SK-MEL-5 (cell line): ENCODE measurements at places on chromosomes 1 and 21.

GRCh38 chr1:240001177-240001740 is 90.4 kb upstream of the FMN2 start:
- peak; percentile 50 for DNase-seq

GRCh38 chr1:23779826-23780371 is 1.7 kb downstream of the PITHD1 start:
- no peak for DNase-seq

DNA sequence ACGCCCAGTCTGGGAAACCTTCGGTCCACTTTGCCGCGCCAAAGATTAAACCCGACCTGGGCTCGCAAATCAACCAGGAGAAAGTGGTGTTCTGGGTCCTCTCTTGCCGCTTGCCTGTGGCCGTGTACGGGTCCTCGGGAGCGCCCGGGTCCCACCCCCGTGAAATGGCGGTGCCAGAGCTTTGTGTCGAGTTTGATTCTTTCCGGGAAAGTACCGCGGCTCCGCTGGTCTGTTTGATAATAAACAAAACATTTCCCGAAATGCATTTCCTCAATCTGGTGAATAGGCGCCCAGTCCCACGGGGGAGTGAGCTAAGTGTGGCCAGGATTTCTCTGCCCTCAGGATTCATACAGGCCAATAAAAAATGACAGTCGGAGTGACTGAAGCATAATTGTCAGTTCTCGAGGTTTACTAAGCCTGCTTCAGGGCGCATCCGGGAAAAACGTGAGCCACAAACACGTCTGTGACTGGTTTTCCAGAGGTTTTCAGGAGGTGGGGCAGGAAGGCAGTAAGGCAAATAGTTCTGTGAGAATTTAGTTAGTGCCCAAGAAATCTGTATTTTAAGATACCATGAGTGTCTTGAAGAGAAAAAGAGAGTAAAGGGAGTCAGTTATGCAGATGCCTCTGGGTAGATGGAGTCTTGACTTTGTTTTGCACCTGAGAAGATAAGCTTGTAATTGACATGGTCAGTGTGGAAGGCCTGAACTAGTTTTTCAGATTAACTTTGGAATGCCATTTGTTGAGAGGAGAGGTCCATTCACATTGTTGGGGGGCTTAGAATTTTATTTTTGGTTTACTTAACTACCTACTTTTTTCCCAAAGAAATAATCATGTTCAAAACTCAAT is 675 bp downstream of the IFNAR1 start:
- DNase-seq, result peak; percentile 74

DNA sequence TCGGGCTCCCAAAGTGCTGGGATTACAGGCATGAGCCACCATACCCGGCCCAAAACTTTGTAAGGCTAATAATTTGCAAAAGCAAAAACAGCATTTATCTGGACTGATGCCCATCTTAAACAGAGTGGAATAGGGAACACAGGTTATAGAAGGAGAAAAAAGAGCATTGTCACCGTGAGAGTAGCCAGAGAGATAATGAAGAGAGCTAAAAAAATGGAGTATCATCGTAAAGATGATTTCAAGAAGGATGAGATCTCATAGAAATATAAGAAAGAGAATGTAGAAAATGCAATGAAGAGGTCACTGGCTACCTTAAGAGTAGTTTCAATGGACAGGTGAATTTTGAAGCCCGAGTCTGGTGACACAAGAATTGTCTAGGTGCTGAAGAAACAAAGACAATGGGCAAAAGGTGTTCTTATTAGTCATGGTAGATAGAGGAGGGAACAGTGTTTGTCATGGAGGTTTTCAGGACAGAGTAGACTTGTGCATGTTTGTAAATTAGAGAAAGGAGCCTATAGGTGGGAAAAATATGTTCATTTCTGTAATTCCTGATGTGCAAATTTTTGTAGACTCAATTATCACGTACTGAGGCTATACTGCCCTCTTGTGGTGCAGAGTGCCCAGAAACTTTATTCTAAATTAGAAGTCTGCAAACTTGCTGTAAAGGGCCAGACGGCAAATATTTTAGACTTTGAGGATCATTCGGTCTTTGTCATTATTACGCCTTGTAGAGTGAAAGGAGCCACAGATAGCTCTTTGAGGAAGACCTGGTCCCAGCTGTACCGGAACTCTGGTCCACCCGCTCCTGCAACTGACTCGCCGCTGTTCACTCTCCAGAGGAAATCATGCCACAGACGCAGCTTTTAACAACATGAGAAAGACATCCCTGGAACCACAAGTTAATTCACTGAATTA is 8.1 kb upstream of the TMEM183A start:
- peak; percentile 76 for DNase-seq

DNA sequence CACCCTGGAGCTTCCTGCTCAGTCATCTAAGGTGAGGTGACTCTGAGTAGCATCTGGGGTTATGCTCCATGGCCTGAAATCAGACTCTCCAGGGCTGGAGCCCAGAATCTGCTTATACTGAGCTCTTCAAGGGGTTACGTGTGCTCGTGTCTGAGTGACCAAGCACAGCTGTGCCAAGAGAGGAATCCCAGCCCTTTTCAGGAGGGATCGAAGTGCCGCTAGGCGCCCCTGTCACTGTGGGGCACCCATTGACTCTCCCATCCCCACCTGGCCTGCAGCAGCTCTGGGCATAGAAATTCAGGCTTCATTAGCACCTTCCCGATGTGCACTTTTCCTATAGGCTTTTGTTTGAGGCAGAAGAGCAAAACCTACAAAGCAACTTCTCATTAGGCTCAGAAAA is 13.8 kb downstream of the VASH2 start:
- no peak for DNase-seq

DNA sequence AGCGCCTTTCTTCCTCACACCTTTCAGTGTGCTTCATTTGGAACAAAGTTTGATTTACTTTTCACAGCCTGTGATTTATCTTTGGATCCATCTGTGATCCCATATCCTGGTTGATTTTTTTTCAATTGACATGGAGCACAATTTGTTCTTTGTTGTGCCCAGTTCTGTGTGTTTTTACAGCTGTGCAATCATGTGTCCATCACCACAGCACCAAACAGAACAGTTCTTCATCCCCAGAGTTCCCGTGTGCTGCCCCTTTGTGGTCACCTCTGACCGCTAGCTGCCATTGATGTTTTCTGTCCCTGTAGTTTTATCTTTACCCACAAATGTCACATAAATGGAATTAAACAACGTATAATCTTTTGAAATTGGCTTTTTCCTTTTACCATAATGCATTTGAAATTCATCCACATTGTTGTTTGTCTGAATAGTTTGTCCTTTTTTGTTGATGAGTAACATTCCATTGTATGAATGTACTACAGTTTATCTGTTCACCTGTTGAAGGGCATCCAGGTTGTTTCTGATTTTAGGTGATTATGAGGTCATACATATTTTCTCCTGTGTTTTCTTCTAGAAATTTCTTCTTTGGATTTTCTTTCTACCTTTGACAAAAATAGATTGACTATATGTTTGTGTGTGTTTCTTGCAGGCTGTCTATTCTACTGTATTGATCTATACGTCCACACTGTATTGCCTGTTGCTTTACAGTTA is 17.4 kb downstream of the MIGA1 start:
- DNase-seq, result peak; percentile 93

GRCh38 chr1:206143537-206144172 is 26.5 kb upstream of the AVPR1B start:
- no peak for DNase-seq

DNA sequence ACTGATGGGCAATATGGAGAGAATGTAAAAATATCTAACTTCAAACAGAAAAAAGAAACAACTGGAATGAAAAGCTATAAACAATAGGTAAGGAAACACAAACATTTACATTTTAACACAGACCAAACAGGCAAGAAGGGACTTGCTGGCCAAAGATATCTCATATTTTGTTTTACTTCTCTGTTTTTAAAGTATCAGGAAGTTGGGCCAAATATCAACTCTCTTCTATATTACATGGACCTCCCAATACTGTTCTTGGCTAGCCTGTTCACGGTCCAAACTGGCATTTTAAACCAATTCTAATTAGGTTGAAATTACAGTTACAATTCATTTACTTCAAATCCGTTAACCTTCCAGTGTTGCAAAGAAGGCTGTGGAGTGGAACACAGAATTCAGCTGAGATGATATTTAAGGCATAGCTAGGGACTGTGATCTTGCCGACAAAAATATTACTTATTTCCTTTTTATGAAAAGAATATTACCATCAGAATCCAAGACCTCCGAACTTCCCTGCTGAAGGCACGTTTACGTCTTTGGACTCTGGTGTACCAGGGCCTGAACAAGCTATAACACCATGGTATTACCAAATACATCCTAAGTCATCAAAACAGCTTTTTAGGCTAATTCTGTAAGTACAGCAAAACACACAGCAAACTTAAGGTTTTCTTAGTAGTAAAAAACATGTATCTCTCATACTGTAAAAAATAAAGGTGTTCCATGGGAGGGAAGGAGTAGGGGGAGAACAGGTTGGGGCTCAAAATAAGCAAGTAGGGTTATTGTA is 165.4 kb downstream of the RUNX1 start:
- DNase-seq, result no peak

- DNase-seq, result peak; percentile 91
Observed at GRCh38 chr1:66278260-66279021, 255.5 kb upstream of the SGIP1 start.

- DNase-seq, result no peak
Observed at GRCh38 chr1:151859891-151860293, 6.4 kb upstream of the THEM5 start.

DNA sequence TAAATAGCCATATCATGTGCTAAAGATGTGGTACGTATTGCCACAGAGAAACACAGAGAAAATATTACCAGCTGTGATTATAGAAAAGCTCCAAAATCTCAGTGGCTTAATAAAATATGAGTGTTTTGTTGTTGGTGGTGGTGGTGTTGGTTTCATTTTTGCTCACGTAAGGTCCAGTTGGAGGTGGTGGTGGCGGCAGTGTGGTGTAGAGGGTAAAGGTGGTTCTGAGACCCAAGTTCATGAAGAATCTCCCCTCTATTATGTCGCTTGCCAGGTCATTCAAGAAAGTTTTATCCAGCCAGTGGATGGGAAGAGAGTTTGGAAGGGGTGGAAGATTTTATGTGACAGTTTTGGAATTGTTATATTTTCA is 217.6 kb upstream of the SAMSN1 start:
- no peak for DNase-seq

GRCh38 chr1:240766831-240767230 is 154.9 kb upstream of the GREM2 start:
- DNase-seq, result no peak

GRCh38 chr21:40278345-40278744 is 411.1 kb downstream of the PCP4 start:
- no peak for DNase-seq

GRCh38 chr1:173304529-173305227 is 97.5 kb upstream of the TNFSF4 start:
- no peak for DNase-seq

DNA sequence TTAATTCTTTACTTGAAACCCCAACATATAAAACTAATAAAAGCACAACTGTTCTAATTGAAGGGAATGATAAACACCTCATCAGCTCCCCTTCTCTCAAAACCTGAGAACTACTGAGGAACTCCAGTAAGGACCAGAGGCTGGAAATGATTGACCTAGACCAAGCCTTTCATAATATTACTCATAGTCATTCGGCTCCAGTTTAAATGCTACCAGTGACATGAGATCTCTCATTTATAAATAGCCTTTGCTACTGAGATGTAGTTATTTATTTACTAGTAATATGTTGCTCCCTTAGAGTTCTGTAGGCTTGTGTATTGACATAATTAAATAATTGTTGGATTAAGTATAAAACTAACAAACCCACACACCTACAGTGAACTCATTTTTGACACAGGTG is 209.8 kb upstream of the PRMT6 start:
- DNase-seq, result no peak

DNA sequence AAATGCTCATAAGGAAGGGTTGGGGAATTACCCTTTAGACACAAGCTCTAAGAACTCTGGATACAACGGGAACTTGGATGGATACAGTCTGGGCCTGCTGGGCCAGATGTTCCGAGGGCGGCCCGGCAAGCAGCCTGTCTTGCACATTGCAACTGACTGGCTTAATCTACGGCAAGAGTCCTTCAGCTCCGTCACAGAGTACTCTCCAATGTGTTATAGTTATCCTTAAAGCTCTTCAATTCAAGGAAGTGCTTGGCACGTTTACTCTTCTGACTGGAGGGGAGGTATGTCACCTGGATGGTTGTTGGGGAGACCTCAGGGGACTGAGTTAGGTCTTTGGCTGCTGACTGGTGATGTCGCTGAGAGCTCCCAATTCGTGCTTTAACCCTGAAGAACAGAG is 1.1 kb upstream of the CFAP141 start:
- DNase-seq, result no peak

- DNase-seq, result no peak
Observed at GRCh38 chr1:16924919-16925477, 3.3 kb downstream of the CROCC start.

- DNase-seq, result no peak
Observed at GRCh38 chr1:39394598-39394997, 96.8 kb upstream of the BMP8A start.

GRCh38 chr1:71521655-71522264 is 440.9 kb upstream of the ZRANB2 start:
- DNase-seq, result peak; percentile 57

- DNase-seq, result no peak
Observed at GRCh38 chr1:116119876-116120275, 8.7 kb downstream of the MAB21L3 start.

GRCh38 chr1:31904339-31905092 is 33.7 kb downstream of the PTP4A2 start:
- no peak for DNase-seq

- DNase-seq, result no peak
Observed at GRCh38 chr21:26563856-26564503, 9.1 kb downstream of the CYYR1 start.

DNA sequence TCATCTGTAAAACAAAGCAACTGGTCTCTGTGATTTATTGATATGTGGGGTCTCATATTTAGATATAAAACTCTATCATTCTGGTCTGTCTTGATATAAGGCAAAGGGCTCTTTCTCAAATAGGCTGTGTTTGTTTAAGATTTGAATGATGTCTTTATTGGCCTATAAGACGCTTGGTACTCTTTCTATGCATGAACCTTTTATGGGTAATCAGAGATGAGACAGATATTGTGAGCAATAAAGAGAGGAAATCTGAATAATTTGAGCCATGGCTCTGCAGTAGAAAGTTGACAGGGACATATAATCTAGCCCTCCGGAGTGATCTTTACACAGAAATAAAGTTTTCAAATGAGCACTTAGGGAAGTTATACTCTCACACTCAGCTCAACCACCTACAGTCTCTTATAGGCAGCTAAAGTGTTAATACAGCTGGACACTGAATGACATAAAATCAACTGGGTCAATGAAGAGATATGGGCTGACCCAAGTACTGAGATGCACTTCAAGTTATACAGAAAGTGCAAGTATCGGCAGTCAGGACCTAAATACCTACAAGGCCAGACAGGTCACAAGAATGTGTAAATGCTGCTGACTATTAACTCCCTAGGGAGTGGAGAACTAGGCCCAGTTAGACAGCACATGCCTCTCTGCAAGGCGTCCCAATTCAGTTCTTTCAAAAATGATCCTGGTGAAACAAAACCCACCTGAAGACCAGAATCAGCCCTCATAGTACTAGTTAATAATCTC is 111.0 kb downstream of the PTPN14 start:
- DNase-seq, result peak; percentile 62
